ENCODE measurements at places on chromosomes 12 and 14. TPM values are rescaled to one million over a fixed set of nuclear protein-coding genes. Genes with fewer than 3 reads are reported as not detected.

C1QL4 gene
- total RNA-seq = not detected

GRCh38 chr12:89707703-89708564 is 704 bp downstream of the ATP2B1 start:
- DNase-seq = peak; percentile 20

GRCh38 chr14:33908540-33909223 is 42.2 kb downstream of the EGLN3 start:
- no peak for DNase-seq

DNA sequence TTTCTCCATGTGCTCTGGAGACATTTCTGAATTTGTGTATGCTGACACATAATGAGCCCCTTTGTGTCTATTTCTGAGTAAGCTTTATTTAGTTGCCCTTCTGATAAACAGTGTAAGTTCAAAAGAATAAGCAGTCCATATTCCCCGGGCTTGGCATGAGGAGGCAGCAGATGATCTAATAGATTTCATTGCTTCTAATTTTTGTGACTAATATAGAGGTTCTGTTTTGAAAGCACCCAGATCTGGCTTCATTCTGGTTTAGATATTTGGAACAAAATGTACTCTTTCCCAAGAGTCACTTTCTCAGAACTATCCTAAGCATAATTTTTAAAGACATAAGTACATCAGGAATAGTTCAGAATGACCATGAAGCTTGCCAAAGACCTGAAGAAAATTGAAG is 290.9 kb downstream of the BTG1 start:
- no peak for DNase-seq

DNA sequence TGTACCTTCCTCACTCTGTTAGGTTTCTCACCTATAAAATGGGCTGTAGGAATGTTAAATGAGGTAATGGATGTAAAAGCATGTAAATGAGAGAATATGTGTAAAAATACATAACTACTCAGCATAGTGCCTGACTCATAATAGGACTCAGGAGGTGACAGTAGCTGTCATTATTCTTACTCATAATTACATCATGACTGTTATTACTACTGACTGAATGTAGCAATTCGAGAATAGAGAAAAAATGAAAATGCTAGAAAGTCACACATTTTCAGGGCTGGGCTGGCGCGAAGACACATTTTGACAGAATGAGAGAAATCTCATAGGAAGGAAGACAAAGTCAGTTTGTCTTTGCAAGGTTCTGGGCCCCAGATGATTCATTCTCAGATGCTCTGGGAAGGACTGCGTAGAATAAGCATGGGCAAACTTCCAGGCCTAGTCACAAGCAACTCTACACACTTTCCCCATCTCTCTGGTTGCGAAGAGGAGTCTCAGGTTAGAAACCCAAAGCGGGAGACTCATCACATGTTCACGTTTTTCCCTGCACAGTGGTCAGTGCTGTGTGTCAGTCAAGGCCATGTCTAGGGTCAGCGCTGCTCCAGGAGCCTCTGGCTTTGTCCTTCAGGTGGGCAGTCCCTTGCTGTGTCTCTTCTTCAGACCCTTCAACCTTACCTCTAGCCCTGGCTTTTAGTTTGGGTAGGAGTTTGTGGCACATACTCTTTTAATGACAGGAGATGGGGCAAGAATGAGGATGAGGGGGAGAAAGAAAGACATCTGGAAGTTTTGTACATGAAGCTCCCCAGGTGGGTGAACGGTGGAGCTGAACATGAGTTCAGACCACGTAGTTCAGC is 8.4 kb downstream of the GPRC5A start:
- peak; percentile 66 for DNase-seq
